ENCODE measurements at places on chromosomes 5 and 9. TPM values are rescaled to one million over a fixed set of nuclear protein-coding genes. Genes with fewer than 3 reads are reported as not detected.

The C9orf50 gene
- polyA plus RNA-seq, result 0.23 TPM

The OR13J1 gene
- 0.10 TPM for polyA plus RNA-seq

The GTF3C5 gene
- polyA plus RNA-seq, result 46.2 TPM

The FABP6 gene
- 0.24 TPM for polyA plus RNA-seq

The SLC36A2 gene
- polyA plus RNA-seq, result 0.62 TPM

The GNG10 gene
- 40.7 TPM for polyA plus RNA-seq

The RNF183 gene
- not detected for polyA plus RNA-seq

The PDE8B gene
- 3.9 TPM for polyA plus RNA-seq

The MSMP gene
- polyA plus RNA-seq, result 0.77 TPM

The PKD2L2 gene
- 0.83 TPM for polyA plus RNA-seq

The CCL28 gene
- 0.14 TPM for polyA plus RNA-seq

The HSPA9 gene
- 162 TPM for polyA plus RNA-seq

The SLC25A2 gene
- polyA plus RNA-seq, result 0.10 TPM

The VCAN gene
- 201 TPM for polyA plus RNA-seq

The MAP1B gene
- 32.5 TPM for polyA plus RNA-seq

The PCDHB6 gene
- 1.4 TPM for polyA plus RNA-seq

The INSL4 gene
- polyA plus RNA-seq, result not detected

The GZMA gene
- 0.67 TPM for polyA plus RNA-seq

The CDH9 gene
- polyA plus RNA-seq, result not detected

The NPR3 gene
- polyA plus RNA-seq, result 16.3 TPM

The TSSK1B gene
- 0.13 TPM for polyA plus RNA-seq

The NR6A1 gene
- 1.1 TPM for polyA plus RNA-seq

The PCDHGA9 gene
- polyA plus RNA-seq, result 3.3 TPM

The PITX1 gene
- 17.8 TPM for polyA plus RNA-seq

The EQTN gene
- polyA plus RNA-seq, result not detected

The ADAMTSL2 gene
- 4.7 TPM for polyA plus RNA-seq

The SLC6A3 gene
- not detected for polyA plus RNA-seq

The DIPK1B gene
- 18.2 TPM for polyA plus RNA-seq

The C5orf63 gene
- 6.4 TPM for polyA plus RNA-seq

The PIK3R1 gene
- 61.7 TPM for polyA plus RNA-seq

The SOX30 gene
- 0.42 TPM for polyA plus RNA-seq

The LTC4S gene
- 2.0 TPM for polyA plus RNA-seq

The RETREG1 gene
- polyA plus RNA-seq, result 69.5 TPM

The PRDM9 gene
- polyA plus RNA-seq, result not detected

The MED27 gene
- polyA plus RNA-seq, result 12.9 TPM

The PURA gene
- 9.6 TPM for polyA plus RNA-seq

The C1QTNF3 gene
- polyA plus RNA-seq, result 91.7 TPM

The GCNT1 gene
- 4.1 TPM for polyA plus RNA-seq

The SPINK4 gene
- not detected for polyA plus RNA-seq

The PCDHB15 gene
- 7.0 TPM for polyA plus RNA-seq

The CKMT2 gene
- polyA plus RNA-seq, result 102 TPM

The NPR2 gene
- 22.4 TPM for polyA plus RNA-seq

The CEMIP2 gene
- 22.1 TPM for polyA plus RNA-seq

The PDCD1LG2 gene
- polyA plus RNA-seq, result 2.8 TPM

The ITK gene
- 0.10 TPM for polyA plus RNA-seq

The GARIN3 gene
- not detected for polyA plus RNA-seq

The SHISAL2B gene
- 0.40 TPM for polyA plus RNA-seq

The ADAMTS13 gene
- 7.8 TPM for polyA plus RNA-seq
